ENCODE measurements at places on chromosomes 2 and 18.

- DNase-seq, result no peak
These were observed 424.6 kb downstream of the NCKAP5 start for GRCh38 chr2:133143645-133144044.

GRCh38 chr2:107281637-107282036 lies 395.7 kb upstream of the ST6GAL2 start:
- DNase-seq, result no peak

DNA sequence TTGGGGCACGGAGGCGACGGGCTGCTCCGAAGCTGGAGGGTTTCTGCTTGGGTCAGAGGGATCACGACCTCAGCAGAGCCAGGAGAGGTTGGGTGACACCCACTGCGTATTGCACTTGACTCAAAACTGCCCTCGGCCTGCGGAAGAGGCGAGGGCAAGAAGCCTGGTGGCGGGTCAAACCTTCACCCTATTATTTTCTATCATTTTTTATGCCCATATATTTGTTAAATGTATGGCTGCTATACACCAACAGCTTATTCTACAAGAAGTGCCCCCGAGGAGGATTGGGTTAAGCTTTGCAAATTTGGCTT lies 12.6 kb upstream of the SATB2 start:
- DNase-seq, result no peak

GRCh38 chr2:129923265-129924091 lies 56.0 kb upstream of the RAB6C start:
- no peak for DNase-seq

DNA sequence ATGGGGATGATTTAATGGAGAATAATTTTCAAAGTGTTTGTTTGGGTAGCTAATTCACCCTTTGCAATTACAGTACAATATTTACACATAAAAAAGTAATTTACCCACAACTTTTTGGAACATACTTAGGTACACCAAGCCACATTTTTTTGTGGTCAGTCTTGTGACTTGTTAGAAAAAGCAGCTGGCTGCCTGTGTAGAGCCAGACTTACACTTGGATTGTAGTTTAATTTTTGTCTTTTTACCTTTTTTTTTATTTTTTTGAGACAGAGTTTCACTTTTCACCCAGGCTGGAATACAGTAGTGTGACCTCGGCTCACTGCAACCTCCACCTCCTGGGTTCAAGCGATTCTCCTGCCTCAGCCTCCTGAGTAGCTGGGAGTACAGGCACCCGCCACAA lies 45.4 kb downstream of the RALBP1 start:
- no peak for DNase-seq

GRCh38 chr2:72300147-72300684 lies 152.6 kb upstream of the CYP26B1 start:
- no peak for DNase-seq

DNA sequence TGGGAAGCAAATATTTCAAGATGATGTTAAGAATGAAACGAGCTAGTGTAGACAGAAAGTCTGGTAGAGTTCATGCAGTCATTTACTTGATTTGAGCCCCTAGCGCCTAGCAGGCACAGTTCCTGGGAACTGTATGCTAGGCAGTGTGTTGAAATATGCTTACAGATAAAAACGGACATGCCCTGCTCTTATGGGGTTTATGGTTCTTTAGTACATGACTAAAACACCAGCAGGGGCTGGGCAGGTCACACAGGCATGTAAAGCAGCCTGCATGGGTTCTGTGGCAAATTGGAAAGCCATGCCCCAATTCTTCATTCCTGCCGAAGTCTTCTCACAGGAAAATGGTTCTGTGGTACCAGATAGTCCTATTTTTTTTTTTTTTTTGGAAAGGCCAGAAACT lies 27.3 kb upstream of the MGAT5 start:
- no peak for DNase-seq

- no peak for DNase-seq
These were observed 91.0 kb downstream of the TMEM17 start for GRCh38 chr2:62415019-62415431.

DNA sequence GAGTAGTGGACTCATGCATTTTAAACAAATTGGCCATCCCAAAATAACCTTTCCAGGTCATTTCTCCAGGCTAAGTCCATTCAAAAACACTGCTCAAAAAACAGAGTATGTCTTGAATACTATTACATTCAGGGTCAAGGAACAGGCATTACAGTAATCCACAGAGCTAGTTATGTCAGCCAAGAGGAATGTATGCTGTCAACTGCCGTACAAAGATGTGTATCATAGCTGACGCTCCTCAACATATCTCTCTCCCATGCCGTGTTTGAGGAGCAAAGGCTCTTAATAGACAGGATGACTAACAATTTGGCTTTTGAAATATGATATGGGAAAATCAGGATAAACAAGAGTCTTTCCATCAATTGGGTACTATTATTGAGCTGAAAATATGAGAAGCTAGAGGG lies 68.8 kb upstream of the KCTD1 start:
- DNase-seq, result no peak

- no peak for DNase-seq
These were observed 104.2 kb upstream of the PID1 start for GRCh38 chr2:229375251-229375650.

DNA sequence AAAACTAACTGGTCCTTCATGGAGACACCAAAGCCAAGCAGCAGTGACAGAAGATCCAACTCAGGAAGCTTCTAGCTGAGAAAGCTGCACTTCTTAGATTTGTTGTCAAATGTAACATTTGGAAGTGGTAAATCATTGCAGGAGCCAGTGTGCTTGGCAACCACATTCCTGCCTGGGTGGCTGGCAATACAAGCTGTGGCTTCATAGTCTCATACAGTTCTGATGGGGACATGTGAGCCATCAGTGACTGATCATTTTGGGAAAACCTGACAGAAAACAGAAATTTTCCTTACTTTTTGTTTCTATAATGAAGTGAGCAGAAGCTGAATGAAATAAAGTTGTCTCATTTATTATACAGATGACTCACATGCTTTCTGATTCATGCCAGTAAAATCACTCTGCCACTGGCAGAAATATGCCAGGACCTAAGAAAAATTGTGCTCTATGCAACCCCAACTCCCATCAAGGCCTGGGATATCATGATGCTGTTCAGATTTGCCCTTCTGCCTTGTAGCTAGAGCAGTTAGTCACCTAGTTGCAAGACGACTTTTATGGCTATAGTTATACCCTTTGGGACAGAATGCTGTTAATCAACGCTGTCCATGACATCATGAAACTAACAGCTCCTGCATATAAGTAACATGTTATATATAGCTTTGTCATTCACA lies 508.1 kb downstream of the ADCYAP1 start:
- DNase-seq, result no peak

GRCh38 chr2:11710632-11711353 lies 35.6 kb upstream of the LPIN1 start:
- DNase-seq, result no peak
